Right hindlimb (tissue), 1 donor: ENCODE measurements at places on chromosomes 2 and 18.
A peak's percentile ranks its signal among the peaks of the same experiment; 100 is the strongest.

GRCh38 chr2:218569661-218570500 lies 1.2 kb downstream of the CNOT9 start:
- peak; percentile 37 for DNase-seq

GRCh38 chr18:34772887-34773286 lies 62.8 kb downstream of the DTNA start:
- DNase-seq: no peak

- DNase-seq: no peak
These were observed 17.4 kb downstream of the IRS1 start for GRCh38 chr2:226782092-226782713.

DNA sequence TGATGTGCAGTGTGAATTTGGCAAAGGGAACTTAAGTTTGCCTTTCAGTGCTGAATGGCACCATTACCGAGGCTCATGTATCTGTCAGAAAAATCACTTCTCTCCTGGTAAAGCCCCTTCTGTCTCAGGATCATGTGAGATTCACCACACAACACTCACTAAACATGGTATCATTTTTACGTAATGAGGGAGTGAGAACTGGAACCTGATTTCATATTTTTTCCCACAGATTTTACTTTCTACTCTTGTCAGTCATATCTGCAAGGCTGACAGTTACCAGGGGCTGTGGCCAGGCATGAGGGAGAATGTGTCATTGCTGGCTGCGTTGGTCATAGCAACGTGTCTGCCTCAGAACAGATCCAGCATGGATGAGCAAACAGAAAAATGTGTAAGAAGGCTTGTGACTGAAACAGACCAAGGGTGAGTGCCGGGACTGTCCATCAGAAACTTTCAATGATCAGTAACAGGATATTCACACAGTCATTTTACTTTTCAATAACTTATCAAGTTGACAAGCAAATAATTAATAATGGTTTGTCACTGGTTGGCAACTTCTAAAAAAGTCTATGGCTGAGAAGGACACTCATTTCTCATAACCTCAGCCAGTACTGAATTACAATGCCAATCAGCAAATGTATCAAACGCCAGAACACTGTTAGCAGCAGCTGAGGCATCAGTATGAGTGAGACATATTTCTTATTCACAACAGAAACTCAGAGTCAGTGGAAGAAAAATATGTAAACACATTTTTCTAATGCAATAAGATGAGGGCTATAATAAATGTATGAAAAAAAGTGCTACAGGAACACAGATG lies 100.5 kb downstream of the CDC42EP3 start:
- DNase-seq: no peak

DNA sequence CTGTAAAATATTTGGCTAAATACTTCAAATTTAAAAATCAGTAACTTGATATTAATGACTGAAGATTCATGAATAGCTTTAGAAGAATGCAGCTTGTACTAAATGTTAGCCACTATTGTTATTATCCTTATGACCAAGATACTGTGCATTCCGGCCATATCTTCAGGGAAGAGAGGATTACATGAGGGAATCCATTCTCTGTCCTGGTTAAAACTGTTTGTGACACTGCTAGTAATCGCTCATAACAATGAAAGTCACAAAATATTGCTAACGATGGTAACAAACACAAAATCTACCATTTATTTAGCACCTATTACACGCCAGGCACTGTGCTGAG lies 217.7 kb downstream of the PRKCE start:
- DNase-seq: no peak

- DNase-seq: no peak
These were observed 156.8 kb downstream of the PAX3 start for GRCh38 chr2:222142027-222142426.

DNA sequence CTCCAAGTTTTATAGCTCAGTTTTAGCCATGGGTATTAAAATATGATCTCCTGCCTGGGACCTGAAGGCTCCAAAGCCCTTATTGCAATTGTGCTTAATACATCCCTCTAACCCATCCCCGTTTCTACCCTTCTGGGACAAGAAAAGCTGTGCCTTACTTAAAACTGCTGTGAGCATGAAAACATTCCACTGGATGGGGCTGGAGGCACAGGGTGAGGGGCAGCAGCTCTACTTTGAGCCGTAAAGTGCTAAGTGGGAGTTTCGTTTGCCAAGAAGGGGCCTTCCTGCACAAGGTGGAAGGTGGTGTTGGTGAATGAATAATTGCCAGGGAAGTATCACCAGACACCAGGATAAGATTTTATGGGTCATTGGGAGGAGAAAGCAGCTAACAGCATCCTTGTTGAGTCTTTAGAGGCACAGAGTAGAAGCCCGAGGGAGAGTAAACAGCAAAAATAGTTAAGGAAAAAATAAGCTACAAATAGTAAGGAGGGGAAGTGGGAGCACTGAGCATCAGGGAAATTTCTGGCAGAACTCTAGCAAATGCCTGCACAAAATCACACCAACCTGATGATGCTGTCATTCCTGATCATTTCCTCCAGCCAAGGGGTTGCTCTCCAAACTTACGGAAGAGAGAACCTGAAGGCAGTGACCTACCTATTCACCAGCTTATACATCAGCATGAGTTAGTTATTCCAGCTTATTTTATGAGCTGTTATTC lies 218.4 kb downstream of the MREG start:
- peak; percentile 55 for DNase-seq

DNA sequence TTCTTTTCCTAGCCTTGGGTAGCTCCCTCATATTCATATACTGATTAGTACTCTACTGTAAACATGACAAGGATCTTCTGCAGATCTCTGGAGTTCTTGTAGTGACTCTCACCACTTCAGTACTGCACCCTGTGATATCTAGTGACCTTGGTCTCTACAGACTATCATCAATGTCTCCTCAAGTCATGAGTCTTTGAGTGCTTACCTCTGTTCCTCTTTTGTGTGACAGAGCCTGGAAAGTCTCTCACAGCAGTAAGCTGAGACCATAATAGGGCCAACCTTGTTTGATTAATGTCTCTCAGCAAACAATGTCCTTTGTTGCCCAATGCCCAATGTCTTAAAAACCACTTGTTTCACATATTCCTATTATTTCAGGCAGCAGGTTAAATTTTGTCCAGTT lies 34.2 kb upstream of the BAZ2B start:
- DNase-seq: no peak

GRCh38 chr18:37846996-37847395 lies 281.4 kb upstream of the CELF4 start:
- DNase-seq: no peak

GRCh38 chr2:44731505-44731904 lies 210.0 kb upstream of the SIX3 start:
- DNase-seq: no peak

DNA sequence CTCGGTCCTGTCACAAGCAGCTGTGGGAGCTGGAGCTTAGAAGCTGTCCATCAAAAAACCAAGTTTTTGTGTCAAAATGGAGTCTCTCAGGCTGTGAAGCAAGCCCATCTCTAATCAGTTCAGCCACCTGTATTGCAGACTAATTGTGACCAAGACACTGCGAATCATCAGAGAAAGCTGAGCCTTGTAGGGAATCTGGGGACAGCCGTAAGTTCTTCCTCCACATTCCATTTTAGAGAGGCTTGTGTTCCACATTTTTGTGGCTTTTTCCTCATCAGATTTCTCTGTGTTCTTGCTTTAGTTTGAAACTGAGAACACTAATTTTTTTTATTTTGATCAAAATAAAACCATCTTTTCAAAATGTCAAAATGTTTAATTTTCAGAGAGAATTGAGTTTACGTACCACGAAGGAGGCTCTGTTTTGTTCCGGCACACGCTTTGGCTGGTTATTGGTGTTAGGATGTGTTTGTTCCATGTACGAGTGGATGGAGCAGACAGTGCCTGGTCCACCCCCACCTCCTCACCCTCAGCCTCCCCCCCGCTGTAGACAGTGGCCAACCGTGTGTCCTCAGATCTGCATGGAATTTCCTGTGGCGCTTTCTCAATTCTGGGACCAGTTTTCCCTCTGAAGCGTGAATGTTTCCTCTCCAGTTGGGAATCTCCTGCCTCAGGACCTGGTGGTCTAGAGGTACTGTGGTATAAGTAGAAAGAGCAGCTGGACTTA lies 140.8 kb downstream of the AGAP1 start:
- DNase-seq: no peak

DNA sequence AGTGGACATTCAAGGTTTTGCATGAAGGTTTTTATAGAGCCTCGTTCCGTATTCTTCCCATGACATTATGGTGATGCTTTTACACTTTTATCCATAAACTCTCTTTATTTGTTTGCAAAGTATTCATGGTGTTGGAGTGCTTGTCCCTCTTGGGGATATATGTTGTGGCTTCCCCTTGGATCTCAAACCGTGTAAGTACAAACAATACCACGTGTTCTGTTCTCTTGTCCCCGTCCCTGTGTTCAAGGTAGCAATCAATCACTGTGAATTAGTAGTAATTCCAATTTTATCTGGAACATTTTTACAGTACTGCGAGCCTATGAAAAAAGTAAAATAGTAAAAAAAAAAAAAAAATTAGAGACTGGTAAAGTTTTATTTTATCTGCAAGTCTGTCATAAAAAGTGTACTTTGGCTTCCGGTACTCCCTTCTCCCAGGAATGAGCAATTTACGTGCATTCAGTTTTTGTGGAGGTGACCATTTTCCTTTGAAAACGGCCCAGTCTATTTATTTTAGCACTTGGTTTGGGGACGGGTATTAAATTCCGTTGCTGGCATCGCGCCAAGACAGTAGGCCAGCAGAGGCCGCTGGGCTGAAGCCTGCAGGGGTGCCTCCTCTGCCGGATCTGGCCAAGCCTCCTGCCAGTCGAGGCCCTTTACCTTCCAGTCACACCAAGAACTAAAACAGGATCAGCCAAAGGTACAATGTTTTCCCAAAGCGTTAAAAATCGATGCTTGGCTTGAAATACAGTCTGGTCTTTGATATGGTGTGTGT lies 175.7 kb downstream of the SOCS6 start:
- DNase-seq: peak; percentile 72

DNA sequence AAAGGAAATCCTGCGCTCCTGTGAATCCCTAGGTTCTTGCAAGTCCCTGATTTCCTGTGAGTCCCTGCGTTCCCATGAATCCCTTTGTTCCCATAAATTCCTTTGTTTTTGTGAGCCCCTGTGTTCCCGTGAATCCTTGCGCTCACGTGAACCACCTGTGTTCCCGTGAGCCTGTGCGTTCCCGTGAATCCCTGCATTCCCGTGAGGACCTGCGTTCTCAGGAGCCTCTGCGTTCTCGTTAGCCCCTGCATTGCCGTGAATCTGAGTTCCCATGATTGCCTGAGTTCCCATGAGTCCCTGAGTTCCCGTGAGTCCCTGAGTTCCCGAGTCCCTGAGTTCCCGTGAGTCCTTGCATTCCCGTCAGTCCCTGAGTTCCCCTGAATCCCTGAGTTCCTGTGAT lies 71.5 kb downstream of the SNTG2 start:
- no peak for DNase-seq

GRCh38 chr2:19041434-19042041 lies 316.9 kb downstream of the OSR1 start:
- no peak for DNase-seq

DNA sequence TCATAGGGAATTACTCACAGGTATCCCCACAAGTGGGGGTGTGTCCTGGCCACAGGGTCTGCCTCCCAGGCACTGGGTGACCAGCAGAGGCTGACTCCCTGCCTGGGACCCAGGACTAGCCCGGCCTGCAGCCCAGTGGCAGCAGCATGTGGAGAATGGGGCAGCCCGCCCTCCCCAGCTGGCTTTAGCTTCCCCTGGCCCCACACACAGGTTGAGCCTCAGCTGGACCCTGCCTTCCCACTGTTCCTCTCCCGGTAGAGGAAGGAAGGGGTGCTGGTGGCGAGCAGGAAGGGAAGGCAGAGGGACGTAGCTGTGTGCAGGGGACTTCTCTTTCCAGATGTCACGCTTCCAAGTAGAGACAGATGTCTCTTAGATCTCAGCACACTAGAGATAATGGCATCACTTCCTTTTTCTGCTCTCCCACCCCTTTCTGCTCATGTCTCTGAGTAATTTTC lies 51.4 kb downstream of the EMILIN2 start:
- DNase-seq: peak; percentile 63

DNA sequence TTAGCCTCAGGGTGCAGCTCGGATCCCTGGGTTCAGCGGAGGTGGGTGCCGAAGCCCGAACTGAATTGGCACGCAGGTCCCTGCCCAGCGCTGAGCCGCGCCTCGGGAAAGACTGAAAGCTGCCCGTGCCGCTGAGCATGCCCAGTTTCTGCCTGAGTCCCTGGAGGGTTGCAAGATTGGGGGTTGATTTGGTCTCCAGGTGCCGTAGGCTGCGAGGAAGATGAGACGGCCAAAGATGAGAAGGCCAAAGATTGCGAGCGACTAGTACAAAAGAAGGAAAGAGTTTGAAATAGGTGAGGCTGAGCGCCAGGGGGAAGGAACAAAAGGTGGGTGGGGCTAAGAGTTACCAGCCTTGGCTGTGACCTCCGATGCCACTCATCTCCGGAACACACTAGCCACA lies 852 bp upstream of the KCNH7 start:
- DNase-seq: no peak

- no peak for DNase-seq
These were observed 187.0 kb upstream of the COL3A1 start for GRCh38 chr2:188787021-188787657.

- no peak for DNase-seq
These were observed 36.0 kb downstream of the HAUS1 start for GRCh38 chr18:46140173-46140572.

DNA sequence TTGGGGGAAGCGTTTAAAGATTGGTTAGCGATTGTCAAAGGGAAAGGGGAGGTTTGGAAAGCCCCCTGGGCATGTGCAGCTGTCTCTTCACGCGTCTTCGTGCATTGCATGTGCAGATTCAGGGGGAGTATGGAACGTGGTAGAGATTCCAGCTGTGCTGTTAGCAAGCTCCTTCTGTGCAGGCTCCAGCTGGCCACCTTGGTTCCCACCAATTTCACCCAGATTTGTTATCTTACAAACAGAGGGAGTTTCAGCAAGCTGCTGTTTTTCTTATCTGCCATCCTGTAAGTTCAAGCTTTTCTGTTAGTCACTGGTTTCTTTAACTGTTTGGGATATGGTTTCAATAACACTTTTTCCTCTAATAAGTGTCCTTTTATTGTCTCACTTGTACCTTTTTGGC lies 30.4 kb downstream of the FARP2 start:
- peak; percentile 47 for DNase-seq

GRCh38 chr18:73662421-73662820 lies 485.2 kb downstream of the FBXO15 start:
- no peak for DNase-seq

DNA sequence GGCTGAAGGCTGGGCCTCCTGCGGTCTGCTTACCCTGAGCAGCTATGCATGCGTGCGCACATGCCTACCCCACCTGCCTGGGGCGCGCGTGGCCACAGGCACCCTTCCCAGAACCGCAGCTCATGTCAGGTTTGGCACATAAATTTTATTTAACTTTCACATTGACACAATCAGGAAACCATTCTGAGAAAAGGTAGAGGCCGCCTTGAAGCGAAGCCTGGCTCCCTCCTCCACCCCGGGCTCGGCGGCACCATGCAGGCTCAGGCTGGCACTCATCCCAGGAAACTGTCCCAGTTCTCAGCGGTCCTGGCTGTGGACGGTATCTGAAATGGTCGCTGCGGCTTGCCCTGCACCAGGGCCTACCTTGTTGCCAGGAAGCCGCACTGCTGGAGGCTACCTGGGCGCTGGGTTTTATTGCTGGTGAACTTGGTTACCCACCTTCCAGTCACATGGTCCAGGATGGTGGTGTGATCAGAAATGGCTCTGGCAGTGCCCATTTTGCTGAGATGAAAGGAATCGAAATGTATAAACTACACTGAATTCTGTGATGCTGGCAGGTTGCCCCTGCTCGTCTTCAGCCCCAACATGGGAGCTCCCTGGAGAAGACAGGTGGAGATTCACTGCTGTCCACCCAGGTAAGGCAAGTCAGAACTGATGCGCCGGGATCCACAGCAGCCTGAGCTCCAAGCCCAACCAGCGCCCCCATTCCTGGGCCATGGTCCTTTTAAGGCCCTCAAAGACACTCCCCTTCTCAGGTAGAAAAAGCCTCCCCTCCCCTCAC lies 25.5 kb downstream of the CHST10 start:
- DNase-seq: no peak
